D721Med (cell line): ENCODE measurements at places on chromosomes 12 and 14.

GRCh38 chr12:91704446-91704845, 441.2 kb downstream of the BTG1 start:
- no peak for DNase-seq

DNA sequence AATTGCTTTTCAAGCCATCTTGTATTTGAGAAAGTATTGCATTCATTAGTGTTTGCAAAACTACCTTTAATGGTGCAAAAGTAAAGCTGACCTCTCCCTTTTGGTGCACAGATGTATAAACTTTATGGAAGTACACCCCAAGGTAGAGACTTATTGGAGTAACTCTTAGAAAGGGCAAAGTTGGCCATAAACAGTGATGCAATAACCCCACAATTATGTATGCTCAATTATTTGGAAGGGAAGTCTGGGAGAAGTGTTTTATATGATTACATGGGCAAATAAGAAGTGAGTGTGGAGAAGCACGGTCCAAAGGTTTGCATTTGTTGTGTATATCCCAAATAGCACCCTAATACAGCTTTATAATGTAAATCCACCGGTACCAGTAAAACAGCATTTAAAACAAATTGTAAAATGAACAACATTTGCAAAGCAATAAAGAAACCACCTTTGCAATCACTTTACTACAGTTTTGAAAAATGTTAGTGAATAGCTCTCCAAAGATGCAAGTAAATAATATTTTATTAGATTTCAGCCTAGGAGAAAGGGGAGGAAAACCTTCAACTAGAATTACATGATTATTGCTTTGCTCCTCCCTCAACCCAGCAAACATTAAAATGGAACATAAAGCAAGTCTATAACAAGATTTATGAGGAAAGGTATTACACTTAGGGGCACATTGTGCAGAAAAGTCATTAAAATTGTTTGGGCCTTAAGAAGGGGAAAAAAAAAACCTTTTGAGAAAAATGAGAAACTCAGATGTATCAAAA, 70.5 kb downstream of the HMGA2 start:
- DNase-seq = no peak

GRCh38 chr14:70097576-70098249, 91.0 kb downstream of the SLC8A3 start:
- no peak for DNase-seq

- no peak for DNase-seq
These were observed 278.9 kb upstream of the CRY1 start for GRCh38 chr12:107372229-107372658.

DNA sequence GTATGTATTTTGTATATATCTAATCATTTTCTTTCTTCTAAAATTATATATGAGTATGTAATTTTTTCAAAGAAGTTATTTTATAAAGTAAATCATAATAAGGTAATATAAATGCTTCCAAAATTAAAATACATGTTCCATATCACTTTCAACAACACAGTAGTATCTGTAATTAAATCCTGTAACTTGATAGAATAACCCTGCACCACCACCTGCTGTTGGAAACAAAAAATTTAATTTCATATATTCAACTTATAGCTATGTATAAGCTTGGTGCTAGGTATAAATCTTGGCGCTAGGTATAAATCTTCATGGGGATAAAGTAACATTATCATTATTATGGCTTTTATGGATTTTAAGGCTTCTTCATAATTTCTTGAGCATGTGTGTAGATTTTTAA, 149.7 kb upstream of the DCN start:
- DNase-seq = no peak

DNA sequence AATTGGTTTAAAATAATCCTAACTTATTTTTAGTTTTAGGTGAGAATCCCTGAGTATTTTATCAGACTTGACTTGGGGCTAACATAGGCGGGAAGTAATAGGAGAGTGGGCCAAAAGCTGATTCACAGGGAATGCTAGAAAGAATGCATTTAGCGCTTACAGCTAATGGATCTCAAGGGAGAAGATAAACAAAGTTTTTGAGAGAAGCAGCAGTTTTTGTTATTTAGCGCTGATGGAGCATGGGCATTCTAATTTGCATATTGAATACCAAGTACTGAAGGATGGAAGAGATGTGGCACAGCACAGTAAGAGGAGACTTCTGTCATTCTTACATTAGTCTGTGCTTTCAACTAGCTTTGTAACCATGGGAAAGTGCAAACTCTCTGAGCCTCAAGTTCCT, 436.0 kb upstream of the FBXO33 start:
- no peak for DNase-seq

DNA sequence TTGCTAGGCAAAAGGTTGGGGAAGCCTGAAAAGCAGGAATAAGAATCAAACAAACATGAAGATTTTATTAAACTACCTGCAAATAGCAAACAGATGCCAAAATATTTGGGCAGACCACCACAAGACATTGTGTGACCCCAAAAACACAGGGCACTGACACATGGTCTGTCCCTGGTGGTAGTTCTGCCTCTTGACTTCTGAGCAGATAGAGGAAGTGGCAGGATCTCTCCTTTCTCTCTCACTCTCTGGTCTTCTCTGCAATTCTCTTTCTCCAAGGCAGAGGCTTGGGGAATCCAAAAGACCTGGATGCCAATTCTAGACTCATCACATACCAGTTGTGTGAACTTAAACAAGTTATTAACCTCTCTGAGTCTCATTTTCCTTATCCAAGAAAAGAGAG, 4.3 kb upstream of the PTGDR start:
- no peak for DNase-seq

DNA sequence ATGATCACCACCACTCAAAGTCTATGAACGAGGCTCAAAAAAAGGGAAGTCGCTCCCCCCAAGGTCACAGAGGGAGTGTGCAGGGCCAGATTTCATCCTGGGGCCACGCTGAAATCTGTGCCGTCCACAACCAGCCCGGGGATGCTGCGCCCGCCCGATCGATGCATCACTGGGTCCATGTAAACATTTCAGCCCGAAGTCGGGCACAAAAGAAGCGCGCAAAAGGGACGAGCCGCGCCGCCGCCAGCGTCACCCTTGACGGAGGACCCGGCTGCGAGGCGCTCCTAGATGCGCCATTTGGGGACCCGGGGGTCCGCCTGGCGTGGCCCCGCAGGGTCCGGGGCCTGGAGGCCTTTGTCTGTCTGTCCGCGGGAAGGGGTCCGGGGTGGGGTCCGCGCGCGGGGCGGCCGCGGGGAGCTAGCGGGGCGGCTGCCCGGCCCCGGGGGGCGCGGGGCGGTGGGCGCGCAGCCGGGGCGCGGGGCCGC, 503 bp downstream of the FBXO21 start:
- DNase-seq = no peak
